Sigmoid colon (tissue), 7 donors: ENCODE measurements at places on chromosomes 4 and X.

GRCh38 chr4:114986133-114986532 lies 127.3 kb downstream of the NDST4 start:
- no peaks in the 10 kb centered on the region for H3K36me3 ChIP-seq
- no peak overlapping the region for H3K27ac ChIP-seq
- no peaks in the 10 kb centered on the region for H3K4me1 ChIP-seq
- H3K4me3 ChIP-seq = no peak overlapping the region
- no peak for DNase-seq
- H3K27me3 ChIP-seq = no peaks in the 10 kb centered on the region

- H3K4me3 ChIP-seq = no peak overlapping the region
- no peak for DNase-seq
- no peaks in the 10 kb centered on the region for H3K36me3 ChIP-seq
- H3K4me1 ChIP-seq = peaks cover 3% of the 10 kb centered on the region
Measured at GRCh38 chrX:43845776-43846175, 36.5 kb downstream of the MAOB start.

DNA sequence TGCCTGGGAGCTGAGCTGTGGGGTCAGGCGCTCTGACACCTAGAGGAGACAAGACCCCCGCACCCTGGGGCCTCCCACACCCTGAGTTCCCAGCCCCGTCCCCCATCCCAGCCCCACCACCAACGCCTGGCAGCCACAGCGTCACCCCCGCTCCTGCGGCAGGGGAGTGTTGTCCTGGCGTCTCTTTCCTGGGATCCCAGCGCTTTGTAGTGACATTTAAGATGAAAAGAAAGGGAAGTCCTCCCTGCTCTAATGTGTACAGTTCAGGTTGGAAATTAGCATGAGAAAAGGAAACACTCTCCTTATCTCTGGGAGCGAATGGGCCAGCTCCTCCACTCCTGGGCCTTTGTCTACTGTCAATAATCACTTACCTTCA lies 112.1 kb downstream of the FAM53A start:
- H3K36me3 ChIP-seq = no peaks in the 10 kb centered on the region
- no peak overlapping the region for H3K4me3 ChIP-seq
- peak; percentile 35 for DNase-seq
- H3K27ac ChIP-seq = no peak overlapping the region

DNA sequence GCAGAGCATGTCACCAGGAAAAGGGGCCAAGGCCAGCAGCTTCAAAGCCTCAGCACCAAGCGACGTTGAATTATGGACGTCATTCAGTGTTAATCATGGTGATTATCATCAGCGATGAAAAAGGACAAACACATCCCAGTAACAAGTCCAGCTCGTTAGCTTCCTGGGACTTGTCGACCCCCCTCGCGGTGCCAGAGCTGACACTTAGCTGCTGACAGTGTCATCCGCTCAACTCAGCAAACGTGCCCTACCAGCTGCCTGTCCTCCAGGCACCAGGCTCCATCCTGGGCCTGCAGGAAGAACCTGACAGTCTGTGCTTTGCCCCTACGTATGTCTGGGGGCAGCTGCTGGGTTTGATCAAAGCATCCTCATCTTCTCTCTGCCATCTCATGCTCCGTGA lies 137.0 kb upstream of the PSAPL1 start:
- no peaks in the 10 kb centered on the region for H3K4me1 ChIP-seq
- H3K4me3 ChIP-seq = no peak overlapping the region
- DNase-seq = no peak

DNA sequence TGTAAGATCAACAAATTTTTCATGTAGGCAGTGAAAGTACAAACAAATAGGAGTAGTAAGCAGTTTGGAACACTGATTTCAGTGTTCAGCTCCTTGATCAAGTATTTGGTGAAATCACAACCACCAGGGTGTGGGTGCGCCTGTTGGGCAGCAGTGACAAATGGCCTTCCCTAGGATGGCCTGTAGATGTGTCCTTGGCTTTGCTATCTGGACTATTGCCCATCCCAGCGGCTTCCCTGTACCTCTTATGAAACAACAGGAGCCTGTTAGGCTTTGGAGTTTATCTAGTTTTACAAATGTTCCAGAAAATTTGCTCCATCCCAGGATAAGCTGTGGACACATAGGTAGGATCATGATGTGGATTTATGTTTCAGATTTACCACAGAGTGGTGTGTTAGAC lies 216.8 kb upstream of the FAT1 start:
- H3K27ac ChIP-seq = no peak overlapping the region
- H3K4me1 ChIP-seq = no peaks in the 10 kb centered on the region
- H3K36me3 ChIP-seq = no peaks in the 10 kb centered on the region
- no peaks in the 10 kb centered on the region for H3K27me3 ChIP-seq
- no peak for DNase-seq

DNA sequence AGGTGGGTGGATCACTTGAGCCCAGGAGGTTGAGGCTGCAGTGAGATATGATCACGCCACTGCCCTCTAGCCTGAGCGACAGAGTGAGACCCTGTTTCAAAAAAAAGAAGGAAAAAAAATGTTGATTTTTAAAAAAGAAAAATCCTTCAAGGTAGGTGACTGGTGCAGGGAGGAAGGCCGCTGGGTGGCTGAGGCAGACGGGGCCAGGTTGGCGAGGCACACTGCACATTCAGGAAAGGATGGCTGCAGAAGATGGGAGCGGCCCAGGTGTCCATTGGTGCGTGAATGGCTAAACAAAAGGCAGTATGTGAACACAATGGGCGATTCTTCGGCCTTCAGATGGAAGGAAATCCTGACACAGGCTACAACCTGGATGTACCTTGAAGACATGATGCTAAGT lies 30.4 kb downstream of the DCTD start:
- peaks cover 12% of the 10 kb centered on the region for H3K4me1 ChIP-seq
- H3K4me3 ChIP-seq = no peak overlapping the region
- no peak overlapping the region for H3K27ac ChIP-seq
- no peaks in the 10 kb centered on the region for H3K27me3 ChIP-seq
- peaks cover 47% of the 10 kb centered on the region for H3K36me3 ChIP-seq
